ENCODE measurements at places on chromosomes 16 and 17. TPM values are rescaled to one million over a fixed set of nuclear protein-coding genes. Genes with fewer than 3 reads are reported as not detected.

TBX2 gene
- total RNA-seq = 42.5 TPM

ADAP2 gene
- total RNA-seq = 3.1 TPM

VMO1 gene
- 1.8 TPM for total RNA-seq

KRT36 gene
- 0.22 TPM for total RNA-seq

KRT33A gene
- total RNA-seq = not detected

RNU2-1 gene
- total RNA-seq = not detected

GPRC5C gene
- total RNA-seq = 0.72 TPM

DHRS7C gene
- not detected for total RNA-seq

RAP1GAP2 gene
- 0.44 TPM for total RNA-seq

ADORA2B gene
- total RNA-seq = 31.1 TPM

DCTN5 gene
- 51.4 TPM for total RNA-seq

ADAM11 gene
- total RNA-seq = 0.57 TPM

NHLRC4 gene
- total RNA-seq = 2.6 TPM

RNF222 gene
- total RNA-seq = not detected

GRB7 gene
- total RNA-seq = 0.57 TPM

C17orf50 gene
- total RNA-seq = not detected

PITPNM3 gene
- 0.43 TPM for total RNA-seq

CNGB1 gene
- total RNA-seq = not detected

CACNA1H gene
- total RNA-seq = 0.66 TPM

HEATR9 gene
- not detected for total RNA-seq

KCNJ12 gene
- total RNA-seq = under 0.01 TPM

SLC16A13 gene
- 1.1 TPM for total RNA-seq
